ENCODE measurements at places on chromosomes 5 and 9.

- DNase-seq, result no peak
Measured at GRCh38 chr9:127693143-127693542, 13.6 kb upstream of the CFAP157 start.

DNA sequence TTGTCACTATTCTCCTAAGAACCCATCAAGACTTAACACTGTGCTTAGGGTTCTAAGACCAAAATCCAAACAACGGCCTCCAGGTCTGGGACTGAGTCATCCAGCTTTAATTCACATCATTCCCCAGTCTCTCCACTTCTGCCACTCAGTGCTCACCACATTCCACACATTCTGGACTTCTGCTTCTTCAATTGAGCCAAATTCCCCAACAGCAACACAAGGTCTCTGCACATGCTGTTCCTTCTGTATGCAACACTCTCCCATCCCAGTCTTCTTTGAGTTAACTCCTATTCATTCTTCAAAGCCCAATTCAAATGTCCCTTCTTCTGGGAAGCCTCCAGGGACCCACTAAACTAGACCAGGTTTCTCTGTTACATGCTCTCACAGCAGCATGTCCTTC is 97.8 kb downstream of the GPR21 start:
- peak; percentile 80 for DNase-seq

- DNase-seq, result no peak
Measured at GRCh38 chr5:138655530-138656190, 80.5 kb upstream of the HSPA9 start.

- DNase-seq, result no peak
Measured at GRCh38 chr5:163595932-163596607, 90.7 kb downstream of the MAT2B start.

- no peak for DNase-seq
Measured at GRCh38 chr5:172395483-172395882, 58.8 kb downstream of the SH3PXD2B start.

- DNase-seq, result peak; percentile 20
Measured at GRCh38 chr5:168162464-168162863, 129.0 kb upstream of the WWC1 start.

GRCh38 chr9:129166623-129167557 is 11.2 kb downstream of the IER5L start:
- DNase-seq, result peak; percentile 84

DNA sequence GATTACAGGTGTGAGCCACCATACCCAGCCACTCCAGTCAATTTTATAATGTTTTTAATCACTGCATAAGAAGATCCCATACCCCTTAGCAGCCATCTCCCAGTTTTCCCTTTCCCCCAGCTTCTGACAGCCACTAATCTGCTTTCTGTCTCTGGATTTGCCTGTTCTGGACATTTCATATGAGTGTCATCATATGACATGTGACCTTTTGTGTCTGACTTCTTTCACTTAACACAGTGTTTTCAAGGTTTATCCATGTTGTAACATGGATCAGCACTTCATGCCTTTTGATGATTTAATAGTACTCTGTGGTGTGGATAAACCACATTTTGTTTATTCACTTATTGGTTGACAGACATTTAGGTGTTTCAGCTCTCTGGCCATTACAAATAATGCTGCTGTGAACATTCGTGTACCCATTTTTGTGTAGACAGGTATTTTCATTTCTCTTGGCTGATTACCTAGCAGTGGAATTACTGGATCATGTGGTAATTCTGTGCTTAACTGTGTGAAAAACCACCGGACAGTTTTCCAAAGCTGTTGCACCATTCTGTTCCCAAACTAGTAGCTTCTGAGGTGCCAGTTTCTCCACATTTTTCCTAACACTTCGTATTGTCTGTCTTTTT is 8.6 kb downstream of the SUSD3 start:
- no peak for DNase-seq

- DNase-seq, result peak; percentile 6
Measured at GRCh38 chr5:54446379-54446732, 9.1 kb upstream of the HSPB3 start.

- no peak for DNase-seq
Measured at GRCh38 chr5:76406014-76406413, 2.9 kb downstream of the IQGAP2 start.

- DNase-seq, result peak; percentile 77
Measured at GRCh38 chr9:18428661-18429060, 45.3 kb upstream of the ADAMTSL1 start.

DNA sequence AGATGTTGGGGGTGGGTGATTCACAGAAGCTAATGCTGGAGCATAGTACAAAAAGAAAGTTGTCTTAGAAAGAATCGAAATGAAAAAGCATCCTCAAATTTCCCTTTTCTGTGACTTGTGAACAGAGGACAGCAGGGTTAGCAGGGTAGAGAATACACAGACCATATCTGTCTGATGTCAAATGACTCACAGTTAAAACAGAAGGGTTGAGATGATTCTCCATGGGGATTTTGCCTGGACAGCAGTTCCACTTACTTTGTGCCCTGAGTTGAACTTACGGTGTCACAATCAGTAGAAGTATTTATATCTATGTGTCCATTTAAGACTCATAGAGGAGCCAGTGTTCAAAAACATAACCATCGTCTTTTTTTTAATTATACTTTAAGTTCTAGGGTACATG is 801.6 kb downstream of the KCTD16 start:
- no peak for DNase-seq

DNA sequence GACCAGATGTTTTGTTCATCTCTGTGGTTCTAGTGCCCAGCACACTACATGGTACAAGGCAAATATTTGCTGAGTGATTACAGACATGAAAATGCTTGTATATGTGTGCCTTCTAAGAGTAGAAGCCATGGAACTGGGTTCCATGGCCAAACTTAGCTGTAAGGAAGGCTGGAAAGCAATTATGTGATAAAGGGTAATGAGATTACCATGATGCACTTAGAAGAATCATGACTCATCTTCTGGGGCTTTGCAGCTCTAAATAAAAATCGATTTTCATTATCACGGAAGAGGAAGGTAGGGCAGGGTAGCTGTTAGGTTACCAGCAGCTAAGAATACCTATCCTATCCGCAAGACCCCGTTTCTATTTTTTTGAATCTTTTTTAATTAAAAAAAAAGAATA is 28.0 kb downstream of the RFK start:
- DNase-seq, result no peak

DNA sequence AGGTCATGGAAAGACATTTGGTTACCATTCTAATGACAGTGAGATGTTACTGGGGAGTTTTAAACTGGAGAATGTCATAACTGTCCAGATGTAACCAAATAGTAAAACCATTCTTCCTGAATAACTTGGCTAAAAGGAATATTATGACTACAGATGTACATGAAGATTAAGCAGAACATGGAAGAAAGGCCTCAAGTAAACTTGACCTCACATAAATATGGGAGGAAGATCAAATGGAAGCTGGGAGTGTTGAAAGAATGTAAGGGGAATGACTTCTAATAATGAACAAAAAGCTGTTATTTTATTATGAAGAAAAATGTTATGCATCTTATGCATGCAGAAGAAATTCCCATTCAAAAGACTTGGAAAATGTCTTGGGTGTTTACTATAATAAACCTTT is 107.7 kb upstream of the CDKN2B start:
- DNase-seq, result peak; percentile 57

DNA sequence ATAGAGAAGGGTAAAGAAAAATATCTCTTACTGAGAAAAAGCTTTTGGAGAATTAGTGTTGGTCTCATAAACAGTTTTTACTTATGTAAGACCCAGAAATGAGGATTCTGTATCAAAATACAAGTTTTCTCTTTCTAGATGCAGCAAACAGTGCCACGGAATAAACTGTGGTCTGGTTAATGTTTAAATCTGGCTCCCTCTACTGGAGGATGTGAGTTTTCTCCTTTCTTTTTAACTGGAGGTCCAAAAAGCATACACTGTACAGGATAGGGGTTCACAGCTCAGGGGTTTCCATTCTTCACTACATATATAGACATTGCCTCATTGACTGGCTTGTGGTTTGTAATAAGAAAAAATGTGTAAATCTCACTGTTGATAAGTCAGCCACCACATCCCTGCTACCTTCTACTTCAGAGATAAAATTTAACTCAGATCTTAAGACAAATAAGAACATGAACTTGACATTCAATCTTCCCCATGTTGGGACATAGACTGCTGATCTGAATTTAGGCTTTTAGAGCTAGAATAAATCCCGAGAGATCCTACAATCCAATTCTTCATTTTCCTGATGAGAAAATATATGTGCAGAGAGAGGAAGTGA is 98.9 kb downstream of the CFAP95 start:
- peak; percentile 67 for DNase-seq

- no peak for DNase-seq
Measured at GRCh38 chr9:38333047-38333446, 59.5 kb upstream of the ALDH1B1 start.

DNA sequence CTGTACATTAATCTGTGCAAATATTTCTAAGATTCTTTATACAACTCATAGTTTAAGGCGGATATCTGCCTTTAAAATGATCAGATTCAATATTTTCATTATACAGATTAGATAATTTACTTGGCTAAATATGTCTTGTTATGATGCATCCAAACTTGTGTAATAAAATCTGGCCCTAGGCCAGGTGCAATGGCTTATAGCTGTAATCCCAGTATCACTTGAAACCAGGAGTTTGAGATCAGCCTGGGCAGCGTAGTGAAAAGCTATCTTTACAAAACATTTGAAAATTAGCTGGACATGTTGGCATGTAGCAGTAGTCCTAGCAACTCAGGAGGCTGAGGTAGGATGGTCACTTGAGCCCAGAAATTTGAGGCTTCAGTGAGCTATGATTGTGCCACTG is 2002.2 kb upstream of the ACO1 start:
- no peak for DNase-seq

- DNase-seq, result peak; percentile 95
Measured at GRCh38 chr5:179678223-179679013, 2.4 kb downstream of the CBY3 start.

- DNase-seq, result no peak
Measured at GRCh38 chr9:132141948-132142594, 19.8 kb upstream of the NTNG2 start.

GRCh38 chr5:72268753-72269410 is 51.2 kb downstream of the MRPS27 start:
- DNase-seq, result peak; percentile 53

- DNase-seq, result no peak
Measured at GRCh38 chr9:131823701-131824146, 83.8 kb upstream of the RAPGEF1 start.

DNA sequence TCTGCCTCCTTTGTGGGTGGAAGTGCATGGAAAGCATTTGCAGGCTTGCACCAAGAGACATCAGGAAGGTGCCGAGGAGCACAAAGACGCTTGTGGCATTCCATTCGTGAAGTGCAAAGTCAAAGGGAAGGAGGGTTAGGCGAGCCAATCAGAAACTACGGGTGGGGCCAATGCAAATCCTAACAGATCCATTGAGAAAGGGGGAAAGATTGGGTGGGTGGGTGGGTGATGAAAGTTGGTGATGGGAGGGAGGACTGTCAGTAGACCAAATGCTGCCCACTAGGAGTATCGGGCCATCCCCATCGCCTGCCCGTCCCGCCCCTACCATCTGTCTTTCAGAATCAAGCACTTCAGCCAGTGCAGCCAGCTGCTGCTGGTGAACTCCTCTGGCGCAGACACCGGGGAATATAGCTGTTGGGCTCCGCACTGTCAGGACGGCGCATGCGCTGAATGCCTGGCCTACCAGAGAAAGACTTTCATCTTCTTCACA is 17.1 kb upstream of the ANXA6 start:
- DNase-seq, result no peak

GRCh38 chr5:93430118-93430517 is 150.9 kb downstream of the NR2F1-AS1 start:
- no peak for DNase-seq

GRCh38 chr9:22052376-22052945 is 43.4 kb upstream of the CDKN2B start:
- DNase-seq, result peak; percentile 98

GRCh38 chr5:126460977-126461376 is 37.8 kb downstream of the GRAMD2B start:
- DNase-seq, result no peak

- DNase-seq, result no peak
Measured at GRCh38 chr9:128043467-128043868, 23.7 kb downstream of the NAIF1 start.

- no peak for DNase-seq
Measured at GRCh38 chr5:170523142-170523551, 19.3 kb downstream of the KCNIP1 start.

DNA sequence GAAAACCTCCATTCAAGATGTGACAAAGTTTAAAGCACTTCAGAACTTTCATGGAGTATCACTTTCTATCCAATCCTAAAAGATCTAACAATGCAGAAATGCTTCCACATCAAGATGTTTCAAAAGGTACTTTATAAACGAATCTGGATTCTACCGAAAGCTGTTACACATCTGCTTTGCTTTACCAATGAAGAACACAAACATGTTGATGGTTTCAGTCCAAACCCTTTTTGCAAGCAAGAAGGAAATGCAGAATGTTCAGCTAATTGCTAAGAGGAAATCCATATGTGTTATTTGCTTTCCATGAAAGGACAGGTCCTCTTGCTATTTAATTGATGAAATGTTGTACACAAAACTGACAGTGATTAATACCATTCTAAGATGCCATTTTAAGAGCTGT is 419.6 kb downstream of the EFNA5 start:
- DNase-seq, result no peak

- no peak for DNase-seq
Measured at GRCh38 chr9:16461851-16462250, 408.6 kb downstream of the BNC2 start.

GRCh38 chr5:154276261-154276972 is 85.9 kb downstream of the GALNT10 start:
- no peak for DNase-seq

- peak; percentile 1 for DNase-seq
Measured at GRCh38 chr9:13171261-13171660, 108.2 kb downstream of the MPDZ start.

GRCh38 chr9:84439250-84439649 is 98.7 kb upstream of the SLC28A3 start:
- DNase-seq, result peak; percentile 10

- no peak for DNase-seq
Measured at GRCh38 chr5:129836321-129836720, 67.9 kb upstream of the CHSY3 start.

DNA sequence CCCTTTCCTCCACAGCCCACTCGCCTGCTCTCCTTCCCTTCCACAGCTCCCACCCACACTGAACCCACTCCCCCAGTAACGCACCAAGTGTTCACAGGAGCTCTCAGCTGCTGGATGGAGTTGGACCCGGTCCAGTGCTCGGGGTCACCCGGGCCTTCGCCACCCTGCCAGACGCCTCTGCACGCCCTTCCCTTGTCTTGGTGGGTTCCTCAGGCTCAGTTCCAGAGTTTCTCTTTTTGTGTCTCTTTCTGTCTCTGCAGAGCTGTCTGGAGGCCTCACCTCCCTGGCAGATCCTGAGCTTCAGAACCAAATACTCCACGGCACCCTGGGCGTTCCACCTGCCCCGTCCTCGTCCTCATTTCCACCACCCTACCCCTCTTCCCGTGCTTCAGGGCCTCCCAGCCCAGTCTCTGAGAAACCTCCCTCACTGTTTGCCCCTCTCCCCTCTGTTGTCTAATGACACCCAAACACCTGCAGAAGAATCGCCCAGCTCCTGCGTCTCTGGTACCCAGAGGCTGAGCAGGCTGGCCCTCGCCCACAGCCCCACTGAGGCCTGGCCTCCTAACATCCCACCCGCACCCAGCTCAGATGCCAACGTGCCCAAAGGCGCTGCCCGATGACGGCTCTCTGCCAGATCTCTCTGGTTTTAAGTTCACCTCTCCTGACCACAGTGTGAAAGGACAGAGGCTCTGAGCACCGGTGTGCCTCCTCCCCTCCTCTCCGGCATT is 74.3 kb downstream of the COL23A1 start:
- DNase-seq, result no peak

GRCh38 chr5:86354664-86355063 is 263.1 kb upstream of the COX7C start:
- DNase-seq, result no peak

Data from fibroblast of skin of right biceps (primary cell).